WERI-Rb-1 (cell line): ENCODE measurements at places on chromosomes 1 and 21.

- DNase-seq = peak; percentile 89
Observed at GRCh38 chr1:203287109-203287893, 18.0 kb upstream of the BTG2 start.

GRCh38 chr1:119631433-119632102, 16.5 kb downstream of the ZNF697 start:
- no peak for DNase-seq

DNA sequence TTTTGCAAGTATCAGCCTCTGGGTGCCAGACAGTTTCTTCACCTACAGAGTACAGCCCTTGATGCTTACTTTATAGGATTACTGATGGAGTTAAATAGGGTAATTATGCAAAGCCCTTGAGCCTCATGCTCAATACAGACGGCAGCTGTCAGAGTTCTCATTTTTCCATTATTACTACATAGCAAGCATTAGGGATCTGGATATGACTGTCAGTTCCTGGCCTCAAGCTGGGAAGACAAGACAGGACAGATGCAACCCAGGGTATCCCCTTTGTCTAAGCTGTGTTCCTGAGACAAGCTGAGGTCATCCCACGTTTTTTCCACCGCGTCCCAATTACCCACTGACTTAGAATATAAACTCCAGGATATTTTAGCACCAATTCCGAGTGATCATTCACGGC, 94.4 kb downstream of the SLC35F3 start:
- DNase-seq = peak; percentile 53

DNA sequence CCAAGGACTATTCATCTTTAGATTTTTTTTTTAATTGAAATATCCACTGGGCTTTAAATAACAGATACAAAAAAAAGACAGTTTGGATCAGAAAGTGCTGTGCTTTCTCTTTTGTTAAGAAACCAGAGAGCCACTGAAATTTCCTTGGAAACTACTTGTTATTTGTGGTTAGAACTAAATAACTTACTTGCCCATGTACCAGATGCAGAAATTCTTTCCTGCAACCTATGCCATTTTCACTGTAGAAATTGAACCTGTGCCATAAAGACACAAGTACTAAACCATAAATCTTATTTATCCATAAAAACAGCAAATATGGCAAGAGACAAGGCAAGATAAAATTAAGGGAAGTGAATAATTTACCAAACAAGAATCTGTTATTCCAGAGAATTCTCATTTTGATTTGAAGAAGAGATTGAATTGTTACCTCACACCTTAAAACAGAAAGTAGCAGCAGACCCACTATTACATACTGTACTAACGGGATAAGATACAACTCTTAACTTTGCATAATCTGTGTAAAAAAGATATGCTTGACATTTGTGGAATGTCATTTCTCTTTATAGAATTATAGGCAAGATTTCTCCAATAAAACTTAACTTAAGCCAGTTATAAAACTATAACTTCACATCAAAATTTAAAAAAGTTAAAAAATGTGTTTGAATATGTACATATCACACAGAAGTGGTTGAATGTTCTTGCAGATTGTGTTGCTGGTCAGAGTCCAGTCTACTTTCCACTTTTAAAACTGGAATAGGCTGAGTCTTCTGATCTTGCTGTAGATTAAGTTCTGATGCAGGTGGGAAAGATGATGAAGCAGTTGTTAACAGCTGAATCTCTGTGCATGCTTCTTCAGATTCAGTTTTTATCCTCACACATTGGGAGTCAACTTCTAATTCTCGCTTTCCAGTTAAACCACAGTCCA, 6.3 kb upstream of the PHTF1 start:
- no peak for DNase-seq

- DNase-seq = peak; percentile 72
Observed at GRCh38 chr1:61641578-61642336, 83.2 kb downstream of the TM2D1 start.

DNA sequence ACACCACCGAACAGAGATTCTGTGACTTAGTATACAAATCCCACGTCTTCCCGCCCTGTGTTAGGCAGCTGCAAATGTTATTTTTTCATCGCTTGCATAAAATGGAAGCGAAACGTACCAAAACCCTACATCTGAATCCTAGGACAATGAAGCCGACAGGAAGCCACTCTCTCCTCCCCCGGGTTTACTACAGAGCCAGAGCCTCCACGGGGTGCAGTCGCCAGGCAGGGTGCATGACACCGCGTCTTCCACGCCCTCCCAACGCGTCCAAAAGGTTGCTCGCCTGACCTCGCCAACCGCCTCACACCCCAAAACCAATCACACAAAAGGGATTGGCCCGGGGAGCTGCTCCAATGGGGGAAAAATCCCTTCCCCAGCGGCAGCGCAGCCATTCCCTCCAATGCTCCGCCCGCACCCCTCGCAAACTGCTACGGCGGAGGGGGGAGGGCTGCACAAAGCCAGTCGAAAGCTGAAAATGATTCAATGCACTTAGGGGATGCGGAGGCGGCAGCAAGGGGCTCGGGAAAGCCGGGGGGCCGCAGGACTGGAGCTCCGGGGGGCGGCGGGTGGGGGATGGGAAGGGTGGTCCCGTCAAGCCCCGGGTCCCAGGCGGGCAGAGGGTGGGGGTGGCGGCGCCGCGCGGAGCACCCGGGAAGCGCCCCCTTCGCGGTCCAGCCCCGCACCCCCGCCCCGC, 701 bp downstream of the CEP170 start:
- DNase-seq = peak; percentile 66

DNA sequence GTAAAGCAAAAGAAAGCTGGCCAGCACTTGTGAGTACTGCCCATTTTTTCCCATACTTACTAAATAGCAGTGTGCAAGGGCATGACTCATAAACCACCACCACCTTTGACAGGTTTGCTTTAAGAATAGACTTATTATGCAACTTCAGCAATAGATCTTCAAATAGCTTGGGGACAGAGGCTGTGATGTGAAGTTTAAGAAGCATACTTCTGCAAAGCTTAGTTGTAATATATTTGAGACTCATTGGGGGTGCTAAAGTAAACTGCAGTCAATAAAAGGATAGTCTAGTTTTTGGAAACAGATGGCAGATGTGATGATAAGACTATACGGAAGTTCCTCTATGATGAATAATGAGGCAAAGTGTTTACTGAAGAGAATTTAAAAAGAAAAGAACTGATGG, 210.0 kb downstream of the PLA2G4A start:
- DNase-seq = no peak

- DNase-seq = peak; percentile 70
Observed at GRCh38 chr1:205664399-205665017, 15.8 kb downstream of the SLC45A3 start.

DNA sequence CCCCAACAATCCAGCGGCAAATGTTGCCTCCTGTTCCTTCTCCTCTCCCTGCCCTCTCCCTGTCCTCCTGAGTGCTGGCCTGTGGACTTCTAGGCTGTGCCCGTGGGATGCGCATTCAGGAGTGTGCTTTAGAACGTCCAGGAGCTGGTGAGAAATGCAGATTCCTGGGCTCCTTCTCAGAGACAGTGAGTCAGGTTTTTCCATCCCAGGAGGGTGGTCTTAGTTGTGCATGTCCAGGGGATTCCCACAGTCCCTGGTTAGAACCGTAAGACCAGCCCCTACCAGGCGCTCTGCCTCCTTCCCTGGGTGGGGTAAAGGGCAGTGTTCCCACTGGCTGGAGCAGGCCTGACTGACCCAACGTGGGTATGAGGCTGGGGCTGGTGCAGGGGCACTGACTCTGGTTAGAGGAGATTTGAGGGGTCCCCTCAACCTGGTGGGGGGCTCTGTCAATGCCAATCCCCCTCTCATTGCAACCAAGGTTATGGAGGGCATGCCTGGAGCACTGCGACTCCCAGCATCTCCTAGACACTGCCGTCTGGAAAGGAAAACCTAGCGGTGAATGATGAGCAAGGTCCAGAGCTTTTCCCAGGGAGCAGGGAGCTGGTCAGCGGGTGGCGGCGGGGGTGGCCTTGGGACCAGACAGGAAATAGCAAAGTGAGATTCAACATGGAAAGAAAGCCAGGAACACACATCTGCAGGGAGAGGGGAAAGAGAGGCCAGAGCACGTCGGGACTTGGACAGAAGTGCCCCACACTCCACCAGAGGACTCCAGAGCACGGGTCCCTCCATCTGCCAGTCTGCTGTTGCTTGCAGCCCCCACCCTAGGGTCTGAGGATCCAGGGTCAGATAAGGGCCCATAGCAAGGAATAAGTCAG, 38.5 kb downstream of the HSPG2 start:
- DNase-seq = no peak

DNA sequence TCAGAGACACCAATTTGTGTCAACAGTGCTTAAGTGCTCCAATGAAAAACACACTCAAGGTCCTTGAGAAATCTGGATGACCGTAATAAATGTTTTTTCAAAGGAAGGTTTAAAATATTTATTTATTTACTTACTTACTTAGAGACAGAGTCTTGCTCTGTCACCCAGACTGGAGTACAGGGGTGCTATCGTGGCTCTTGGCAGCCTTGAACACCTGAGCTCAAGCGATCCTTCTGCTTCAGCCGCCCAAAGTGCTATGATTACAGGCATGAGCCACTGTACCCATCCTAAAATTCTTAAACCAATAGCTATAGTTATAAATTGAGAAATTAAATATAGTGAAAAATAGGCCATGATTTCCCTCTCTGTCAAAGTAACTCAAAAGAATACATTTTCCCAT, 17.3 kb upstream of the ERICH3 start:
- no peak for DNase-seq

- DNase-seq = no peak
Observed at GRCh38 chr21:38931291-38931690, 125.6 kb downstream of the ETS2 start.
